ENCODE measurements at places on chromosomes 2 and 18. TPM values are rescaled to one million over a fixed set of nuclear protein-coding genes. Genes with fewer than 3 reads are reported as not detected.

Gene ANKRD62
- total RNA-seq, result not detected

Gene COL4A4
- total RNA-seq, result 0.76 TPM

Gene ATP6V1B1
- not detected for total RNA-seq

Gene CHRND
- not detected for total RNA-seq

Gene FAM228A
- 2.1 TPM for total RNA-seq

Gene CD207
- total RNA-seq, result not detected

Gene AGFG1
- total RNA-seq, result 144 TPM

Gene CCT4
- total RNA-seq, result 129 TPM

Gene KDM3A
- 23.6 TPM for total RNA-seq

Gene MATN3
- total RNA-seq, result 0.25 TPM

Gene MAB21L4
- not detected for total RNA-seq

Gene CDH7
- not detected for total RNA-seq

Gene RASGRP3
- not detected for total RNA-seq

Gene HMSD
- not detected for total RNA-seq

Gene INO80B
- 10.9 TPM for total RNA-seq

Gene IL18R1
- 1.5 TPM for total RNA-seq

Gene GTF2A1L
- total RNA-seq, result 0.13 TPM

Gene FIGN
- total RNA-seq, result 0.76 TPM

Gene AFTPH
- 26.2 TPM for total RNA-seq

Gene TEKT4
- not detected for total RNA-seq

Gene RESP18
- total RNA-seq, result not detected

Gene FOXD4L1
- total RNA-seq, result not detected

Gene RAMP1
- total RNA-seq, result 4.8 TPM

Gene DHX57
- 13.9 TPM for total RNA-seq

Gene CCDC178
- total RNA-seq, result not detected

Gene CD226
- 1.3 TPM for total RNA-seq

Gene CHMP3
- 71.5 TPM for total RNA-seq

Gene PRR30
- not detected for total RNA-seq

Gene SOCS6
- 48.1 TPM for total RNA-seq

Gene TCF7L1
- 0.65 TPM for total RNA-seq

Gene MARCHF4
- total RNA-seq, result 14.5 TPM

Gene LGALSL
- 1.6 TPM for total RNA-seq

Gene HOXD11
- 31.6 TPM for total RNA-seq

Gene CNTNAP5
- total RNA-seq, result not detected
